ENCODE measurements at places on chromosomes 16 and 17.
A peak's percentile ranks its signal among the peaks of the same experiment; 100 is the strongest.

GRCh38 chr16:75218256-75219076 is at the start of gene CTRB1:
TSS of gene CTRB1 (plus strand) at chr16:75218988. CDS start at chr16:75219008, 20 bp downstream.
- no peak for DNase-seq

DNA sequence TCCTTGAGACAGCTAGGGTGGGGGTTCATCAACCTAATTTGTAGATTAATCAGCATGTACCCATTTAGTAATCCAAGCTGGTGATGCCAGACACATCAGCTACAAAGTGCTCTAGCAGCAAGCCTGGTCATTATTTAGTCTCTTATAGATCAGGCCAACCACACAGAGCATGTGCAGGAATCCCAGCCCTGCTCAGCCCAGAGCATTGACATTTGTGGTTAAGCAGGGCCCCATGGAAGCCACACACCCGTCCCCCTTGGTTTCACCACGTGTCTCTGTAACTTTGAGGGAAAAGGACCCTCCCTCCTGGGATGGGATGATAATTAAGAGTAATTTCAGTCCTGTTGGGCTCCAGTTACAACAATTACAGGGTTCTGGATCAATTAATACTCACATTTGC is 268.8 kb upstream of the RPL38 start:
- no peak for DNase-seq

GRCh38 chr16:2500918-2501750 is 12.6 kb upstream of the ATP6V0C start:
- peak; percentile 74 for DNase-seq

GRCh38 chr17:31415004-31415454 is 23.6 kb downstream of the RAB11FIP4 start:
- DNase-seq = no peak

DNA sequence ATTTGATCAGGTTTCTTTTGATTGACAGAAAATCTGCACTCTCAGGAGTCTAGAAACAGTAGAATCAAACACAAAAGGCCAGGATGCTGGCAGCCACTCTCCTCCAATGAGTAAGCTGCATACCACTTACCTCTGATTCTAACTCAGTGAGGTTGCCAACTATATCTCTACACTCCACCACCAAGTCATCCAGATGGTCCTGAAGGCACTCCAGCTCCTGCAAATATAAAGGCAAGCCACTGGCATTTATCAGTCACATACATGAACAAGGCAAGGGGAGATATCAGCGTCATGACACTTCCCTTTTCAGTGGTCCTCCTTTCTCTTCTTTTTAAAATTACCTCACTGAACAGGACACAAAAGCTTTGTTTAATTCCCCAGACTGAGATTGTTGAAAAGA is 53.1 kb upstream of the CLEC18B start:
- no peak for DNase-seq

DNA sequence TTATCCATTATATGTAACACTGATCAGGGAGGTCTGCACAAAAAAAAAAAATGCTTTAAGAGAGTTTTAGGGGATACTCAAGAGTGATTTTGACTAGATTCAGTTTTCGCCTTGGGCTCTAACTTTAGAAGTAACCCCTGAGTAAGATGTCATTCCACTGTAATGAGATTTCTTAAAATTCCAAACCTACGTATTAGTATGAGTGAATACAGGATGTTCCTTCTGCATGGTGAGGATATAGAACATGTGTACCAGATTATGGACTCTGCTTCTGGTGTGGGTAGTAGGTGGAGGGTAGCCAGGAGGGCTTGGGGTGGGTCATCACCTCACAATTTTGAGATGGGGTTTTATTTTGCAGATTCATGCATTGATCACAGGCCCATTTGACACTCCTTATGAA is 4.3 kb downstream of the UBE2Z start:
- no peak for DNase-seq

DNA sequence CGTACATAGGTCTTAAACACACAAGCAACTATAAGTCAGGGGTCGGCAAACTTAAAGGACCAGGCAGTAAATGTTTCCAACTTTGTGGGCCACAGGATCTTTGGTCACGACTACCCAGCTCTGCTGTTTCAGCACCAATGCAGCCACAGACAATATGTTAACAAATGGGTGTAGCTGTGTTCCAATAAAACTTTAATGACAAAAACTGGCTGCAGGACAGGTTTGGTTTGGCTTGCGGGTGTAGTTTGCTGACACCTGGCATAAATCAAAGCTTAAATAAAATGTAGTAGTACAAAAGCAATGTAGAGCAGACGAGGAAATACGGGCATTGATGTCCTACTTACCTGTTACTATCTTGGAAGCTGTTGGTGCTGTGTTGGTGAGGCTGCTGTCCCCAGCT is 84.7 kb downstream of the SLC5A11 start:
- no peak for DNase-seq

- no peak for DNase-seq
Measured at GRCh38 chr16:87576171-87576570, 26.1 kb upstream of the JPH3 start.
